ENCODE measurements at places on chromosomes 16 and 17. TPM values are rescaled to one million over a fixed set of nuclear protein-coding genes. Genes with fewer than 3 reads are reported as not detected.

GRCh38 chr17:58231641-58232040 lies 6.7 kb upstream of the LPO start:
- no peak for DNase-seq

- DNase-seq: no peak
These were observed 48.7 kb upstream of the NLK start for GRCh38 chr17:27993723-27994310.

- peak; percentile 84 for DNase-seq
These were observed at the start of gene ROGDI for GRCh38 chr16:4801962-4802658. TSS of gene ROGDI (minus strand) at chr16:4802633. CDS start at chr16:4802571, 62 bp downstream.

DNA sequence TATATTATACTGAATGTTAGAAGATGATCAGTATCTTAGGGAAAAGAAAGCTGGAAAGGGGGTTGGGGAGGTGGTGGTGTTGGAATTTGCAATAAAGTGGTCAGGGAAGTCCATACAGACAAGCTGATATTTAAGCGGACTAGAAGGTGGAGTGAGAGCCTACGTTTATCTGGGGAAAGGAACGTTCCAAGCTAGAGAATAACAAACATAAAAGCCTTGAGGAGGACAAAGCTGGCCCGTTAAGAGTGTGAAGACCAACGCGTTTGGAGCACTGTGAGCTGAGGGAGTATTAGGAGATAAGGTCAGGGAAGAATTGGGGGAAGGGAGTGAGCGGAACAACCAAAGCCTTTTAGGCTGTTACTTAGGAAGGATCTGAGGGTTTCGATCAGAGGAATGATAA lies 1.4 kb downstream of the DDX42 start:
- no peak for DNase-seq

DNA sequence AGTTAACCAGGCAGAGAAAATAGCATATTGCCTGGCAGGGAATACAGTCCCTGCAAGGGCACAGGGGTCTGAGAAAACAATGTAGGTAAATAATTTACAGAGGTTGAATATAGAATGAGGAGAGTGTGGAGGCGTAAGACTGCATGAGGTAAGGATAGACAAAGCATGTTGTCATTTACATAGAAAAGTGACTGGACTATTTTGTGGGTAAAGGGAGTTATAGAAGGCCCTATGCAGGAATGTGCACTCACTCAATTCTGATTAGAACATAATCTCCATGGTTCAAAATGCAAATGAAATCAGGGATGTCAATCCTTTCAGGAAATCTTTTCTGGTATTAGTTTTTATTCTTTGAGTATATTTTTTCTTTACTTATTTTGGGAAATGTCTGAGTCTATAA lies 285.7 kb upstream of the SALL1 start:
- DNase-seq: no peak

- no peak for DNase-seq
These were observed 13.7 kb downstream of the SDK2 start for GRCh38 chr17:73630531-73630930.

GRCh38 chr16:51696376-51696775 lies 545.3 kb upstream of the SALL1 start:
- DNase-seq: no peak

DNA sequence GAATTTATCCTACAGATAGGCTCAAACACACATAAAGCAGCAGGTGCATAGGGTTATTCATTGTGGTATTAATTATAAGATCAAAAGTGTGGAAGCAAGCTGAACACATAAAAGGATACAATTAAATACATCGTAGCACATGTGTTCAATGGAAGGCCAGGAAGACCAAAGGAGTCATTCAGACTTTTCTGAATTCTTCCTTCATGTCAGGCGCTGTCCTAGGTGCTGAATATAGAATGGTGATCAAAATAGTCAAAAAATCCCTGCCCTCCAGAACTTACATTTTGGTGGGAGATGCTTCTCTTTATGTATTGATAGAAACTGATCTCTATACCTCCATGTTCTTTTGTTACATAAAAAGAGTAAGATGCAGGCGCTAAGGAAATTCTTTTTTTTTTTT lies 439.0 kb upstream of the ASIC2 start:
- no peak for DNase-seq

The FAM20A gene
- not detected for total RNA-seq

The KCNAB3 gene
- 7.2 TPM for total RNA-seq

The HOXB1 gene
- not detected for total RNA-seq
